ENCODE measurements at places on chromosomes 13 and 19.

- no peak for DNase-seq
Measured at GRCh38 chr19:53509845-53510244, 28.1 kb upstream of the ZNF331 start.

DNA sequence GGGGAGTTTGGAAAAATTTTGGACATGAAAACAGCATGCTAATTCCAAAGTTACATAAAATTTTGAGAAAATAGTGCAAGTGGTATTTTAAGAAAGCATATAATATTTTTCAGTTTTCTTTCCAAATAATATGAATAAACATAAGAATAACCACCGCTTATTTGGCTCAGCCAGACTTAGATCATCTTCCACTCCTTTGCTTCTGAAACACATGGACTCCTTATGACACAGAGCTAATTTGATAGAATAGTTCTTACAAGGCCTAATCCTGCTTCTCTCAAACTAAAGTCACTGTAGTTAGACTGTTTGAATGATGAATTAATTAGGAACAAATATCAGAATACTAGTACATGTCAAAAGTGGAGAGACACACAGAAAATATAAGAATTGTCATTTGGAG is 165.5 kb downstream of the POSTN start:
- DNase-seq, result no peak

GRCh38 chr13:68708336-68708908 is 1399.2 kb upstream of the ATXN8OS start:
- no peak for DNase-seq

- DNase-seq, result no peak
Measured at GRCh38 chr13:25084096-25084495, 11.8 kb upstream of the PABPC3 start.

DNA sequence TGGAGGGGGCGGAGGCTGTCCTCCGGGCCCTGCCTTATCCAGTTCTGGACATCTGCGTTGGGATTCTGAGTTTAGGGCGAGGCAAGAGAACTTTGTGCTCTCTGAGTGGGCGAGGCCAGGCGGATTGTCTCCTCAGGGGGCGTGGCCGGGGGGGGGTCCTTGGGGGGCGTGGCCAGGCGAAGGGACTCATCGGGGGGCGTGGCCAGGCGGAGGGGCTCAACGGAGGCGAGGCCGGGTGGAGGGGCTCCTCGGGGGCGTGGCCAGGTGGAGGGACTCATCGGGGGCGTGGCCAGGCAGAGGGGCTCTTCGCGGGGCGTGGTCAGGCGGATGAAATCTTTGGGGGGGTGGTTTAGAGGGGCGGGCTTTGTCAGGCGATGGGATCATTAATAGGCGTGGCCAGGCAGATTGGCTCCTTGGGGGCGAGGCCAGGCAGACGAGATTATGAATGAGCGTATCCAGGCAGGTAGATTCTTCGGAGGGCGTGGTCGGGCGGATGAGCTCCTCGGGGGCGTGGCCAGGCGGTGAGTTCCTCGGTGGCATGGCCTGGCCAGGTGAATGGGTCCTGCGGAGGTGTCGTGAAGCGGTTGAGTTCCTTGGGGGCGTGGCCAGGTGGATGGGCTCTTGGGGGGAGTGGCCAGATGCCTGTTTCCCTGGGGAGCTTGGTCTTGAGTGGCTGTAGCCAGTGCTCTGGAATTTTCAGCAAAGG is 10.3 kb upstream of the CACNG7 start:
- DNase-seq, result no peak

- no peak for DNase-seq
Measured at GRCh38 chr19:27392027-27392632, 1820.8 kb downstream of the UQCRFS1 start.

GRCh38 chr19:2249880-2250765 is 1.0 kb downstream of the AMH start:
- no peak for DNase-seq

GRCh38 chr19:53961523-53962356 is 997 bp upstream of the CACNG8 start:
- no peak for DNase-seq

DNA sequence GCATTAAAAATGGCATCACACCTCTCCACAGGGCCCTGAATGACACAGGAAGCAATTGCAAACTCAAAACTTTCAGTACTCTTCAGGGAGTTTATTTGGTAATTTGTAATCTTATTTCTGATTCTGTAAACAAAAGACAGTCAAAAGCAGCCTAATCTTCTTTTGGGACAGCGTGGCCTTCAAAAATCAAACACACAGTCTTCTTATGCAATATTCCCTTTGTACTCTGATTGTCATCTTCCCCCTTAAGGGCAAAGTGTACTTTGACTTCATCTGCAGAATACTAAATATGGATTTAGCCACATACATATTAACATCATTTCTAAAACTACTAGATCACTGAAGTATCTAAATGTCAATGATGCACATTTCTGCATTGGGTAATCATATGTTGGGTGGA is 322.0 kb downstream of the MZT1 start:
- no peak for DNase-seq

DNA sequence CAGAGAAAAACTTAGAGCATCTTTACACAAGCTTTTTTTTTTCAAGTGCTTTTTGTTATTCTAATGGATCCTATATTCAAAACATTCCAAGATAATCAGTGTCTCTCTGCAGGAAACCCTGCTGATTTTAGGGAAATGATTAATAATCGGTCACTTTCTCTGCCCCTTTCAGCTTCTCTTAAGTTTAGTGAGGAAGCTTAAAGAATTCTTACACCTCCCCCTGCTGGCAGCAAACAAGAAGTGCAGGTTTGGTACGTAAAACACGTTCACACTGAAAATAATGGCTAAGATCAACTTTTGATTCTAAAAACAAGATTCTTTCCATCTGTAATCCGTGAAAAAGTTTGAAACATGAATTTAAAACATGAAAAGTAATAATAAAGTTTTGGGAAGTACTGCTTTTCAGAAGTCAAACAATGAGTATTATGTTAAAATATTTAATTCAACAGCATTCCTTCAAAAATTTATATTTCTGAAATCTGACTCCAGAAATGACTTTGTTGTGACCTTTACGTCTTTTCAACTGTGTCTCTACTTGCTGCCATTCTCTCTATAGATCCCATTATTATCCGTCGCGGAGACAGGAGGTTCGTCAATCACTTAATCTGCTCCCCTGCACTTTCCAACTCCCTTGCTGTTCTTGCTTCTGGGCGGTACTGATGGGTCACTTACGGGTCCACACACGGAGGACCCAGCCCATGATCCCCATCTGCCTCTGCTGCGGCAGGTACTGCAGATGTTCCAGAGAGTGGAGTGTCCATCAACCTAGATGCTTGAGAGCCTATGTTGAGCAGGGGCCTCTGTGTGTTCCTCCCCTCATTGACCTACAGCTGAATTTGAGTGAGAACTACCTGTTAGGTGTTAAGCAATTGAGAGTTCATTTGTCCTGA is 203.1 kb upstream of the EDNRB start:
- DNase-seq, result peak; percentile 64

GRCh38 chr13:100314132-100314910 is 225.4 kb downstream of the PCCA start:
- DNase-seq, result no peak

Data from hindlimb muscle (tissue), 1 donor.